ENCODE measurements at places on chromosomes 6 and 20. TPM values are rescaled to one million over a fixed set of nuclear protein-coding genes. Genes with fewer than 3 reads are reported as not detected.

- no peak for DNase-seq
These were observed 27.6 kb upstream of the SCAF8 start for GRCh38 chr6:154705471-154706113.

- DNase-seq = no peak
These were observed 82.3 kb downstream of the CEBPB start for GRCh38 chr20:50272724-50273446.

DNA sequence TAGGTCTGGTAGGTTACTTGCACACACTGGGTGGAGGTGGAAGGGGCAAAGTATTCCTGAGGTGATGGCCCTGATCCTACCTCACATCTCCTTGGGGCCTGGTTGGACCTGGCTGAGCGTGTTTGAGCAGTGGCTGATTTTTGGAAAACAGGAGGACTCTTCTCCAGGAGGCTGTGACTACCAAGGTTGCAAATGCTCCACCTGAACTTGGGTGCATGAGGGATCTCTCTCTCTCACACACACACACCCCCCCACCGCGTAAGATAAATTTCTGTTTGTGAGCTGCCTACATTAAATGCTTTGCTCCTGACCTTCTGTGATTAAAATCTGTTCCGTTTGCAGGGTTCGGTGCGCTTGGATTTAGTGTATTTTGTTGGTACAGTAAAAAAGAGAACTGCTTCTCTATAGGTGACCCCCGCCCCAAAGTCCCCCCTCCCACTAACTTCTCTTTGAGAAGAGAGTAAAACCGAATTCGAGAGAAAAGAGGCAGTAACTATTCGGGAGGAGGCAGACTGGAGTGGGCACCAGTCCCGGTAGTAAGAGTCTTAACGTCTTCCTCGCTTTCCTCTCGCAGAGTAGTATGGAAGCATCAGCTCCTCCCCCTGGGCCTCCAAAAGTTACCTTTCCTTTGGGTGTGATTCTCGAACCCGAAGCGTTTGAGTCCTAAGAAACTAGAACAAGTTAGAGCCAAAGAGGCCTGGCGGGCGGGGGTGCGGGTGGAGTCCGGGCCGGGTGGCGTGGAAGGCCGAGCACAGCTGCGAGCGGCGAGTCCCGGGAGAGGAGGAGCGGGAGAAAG is 585 bp upstream of the DSE start:
- no peak for DNase-seq

- DNase-seq = peak; percentile 63
These were observed 8.8 kb downstream of the RAET1L start for GRCh38 chr6:150016324-150017185.

GRCh38 chr6:75280131-75280855 is 4.3 kb downstream of the TMEM30A start:
- no peak for DNase-seq

- DNase-seq = no peak
These were observed 111.1 kb upstream of the MCHR2 start for GRCh38 chr6:100105138-100105537.

GRCh38 chr6:133705066-133705465 is 183.8 kb upstream of the TCF21 start:
- no peak for DNase-seq

DNA sequence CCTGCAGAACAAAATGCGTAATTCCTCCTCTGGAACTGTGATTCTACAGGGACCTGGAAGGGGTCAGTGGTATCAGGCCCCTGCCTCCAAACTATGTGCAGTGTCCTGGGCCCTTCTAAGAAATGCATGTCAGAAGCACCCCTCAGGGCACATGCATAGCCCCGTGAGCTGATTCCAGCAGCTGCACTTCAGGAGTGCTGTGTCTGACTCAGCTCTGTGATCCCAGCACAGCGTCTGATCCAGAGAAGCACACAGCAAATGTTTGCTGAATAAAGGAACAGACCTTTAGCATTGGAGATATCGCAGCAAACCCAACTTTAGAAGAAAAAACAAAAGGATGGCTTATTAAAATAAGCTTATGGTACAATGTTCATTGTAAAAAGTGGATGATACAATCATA is 15.8 kb upstream of the MAFB start:
- DNase-seq = no peak

- no peak for DNase-seq
These were observed 8.1 kb downstream of the BEND6 start for GRCh38 chr6:56963043-56963442.

DNA sequence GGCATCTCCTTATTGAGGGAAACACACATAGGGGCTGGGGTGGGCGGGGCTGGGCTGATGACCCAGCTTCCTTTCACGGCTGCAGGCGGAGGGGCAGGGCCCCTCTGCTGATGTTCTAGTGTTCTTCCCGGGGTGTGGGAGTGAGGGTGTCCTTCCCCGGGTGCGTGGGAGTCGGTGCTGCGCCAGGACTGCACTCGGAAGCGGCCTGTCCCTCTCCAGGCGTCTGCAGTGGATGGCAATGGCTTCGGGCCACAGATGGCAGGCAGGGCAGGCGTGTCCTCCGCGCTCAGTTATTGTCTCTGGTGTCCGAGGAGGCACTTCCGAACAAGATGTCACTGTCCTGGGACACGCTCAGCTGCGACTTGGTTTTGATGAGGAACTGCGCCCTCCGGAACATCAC is 19.2 kb downstream of the KCNG1 start:
- DNase-seq = no peak

GRCh38 chr6:42400061-42400760 is 51.5 kb downstream of the TRERF1 start:
- no peak for DNase-seq

GRCh38 chr20:63765082-63765873 is 25.7 kb downstream of the SLC2A4RG start:
- DNase-seq = no peak

DNA sequence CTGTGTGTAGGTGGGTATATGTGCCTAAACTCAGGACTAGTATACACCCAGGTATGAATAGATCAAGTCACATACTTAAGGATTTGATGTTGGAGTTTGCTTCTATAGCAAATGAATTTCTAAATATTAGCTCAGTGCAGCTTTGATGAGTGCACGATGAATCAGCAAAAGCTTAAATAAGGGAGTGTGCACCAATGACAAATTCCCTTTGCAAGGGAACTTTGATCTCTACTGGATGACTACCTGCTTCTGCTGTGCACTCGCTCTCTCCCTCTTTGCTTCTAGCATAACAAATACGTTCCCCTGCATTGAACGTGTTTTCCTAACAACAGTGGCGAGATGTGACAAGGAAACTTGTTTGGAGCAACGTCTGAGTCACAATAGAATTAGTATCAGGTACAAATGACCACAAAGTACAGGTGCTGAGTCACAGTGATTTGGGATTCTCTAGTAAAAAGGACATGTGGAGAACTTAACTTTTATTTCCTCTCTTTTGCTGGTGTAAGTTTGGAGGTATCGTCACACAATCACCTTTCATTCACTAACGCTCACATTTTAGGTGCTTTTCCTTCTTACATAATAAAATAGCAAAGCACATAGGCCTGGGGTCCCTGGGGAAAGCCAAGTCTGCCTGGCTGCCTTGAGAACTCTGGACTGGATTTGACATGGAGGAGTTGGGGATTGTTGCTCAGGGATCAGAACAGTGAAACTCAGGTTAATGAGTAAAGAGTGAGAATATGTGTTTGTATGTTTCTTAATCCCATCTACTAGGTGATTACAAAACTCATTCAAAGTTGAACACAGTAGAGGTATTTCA is 49.7 kb downstream of the KLHL31 start:
- no peak for DNase-seq

- no peak for DNase-seq
These were observed 318.0 kb downstream of the DOK5 start for GRCh38 chr20:54793291-54793992.

DNA sequence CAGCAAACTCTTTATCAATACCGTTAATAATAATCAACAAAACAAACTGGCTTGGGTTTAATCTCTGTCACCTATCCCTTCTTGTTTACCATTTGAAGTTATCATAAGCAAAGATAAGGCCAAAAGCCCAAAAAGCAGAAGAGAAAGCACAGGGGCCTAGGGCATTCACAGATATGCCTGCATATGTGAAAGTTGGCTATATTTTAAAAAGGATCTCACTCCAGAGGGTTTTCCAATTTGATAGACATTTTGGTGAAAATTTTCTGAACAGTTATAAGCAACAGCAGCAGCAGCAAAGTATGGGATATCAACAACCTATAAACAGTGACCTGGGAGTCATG is 101.1 kb downstream of the ATXN1 start:
- DNase-seq = no peak

GRCh38 chr6:3414327-3415081 is 42.3 kb downstream of the SLC22A23 start:
- no peak for DNase-seq

GRCh38 chr6:137084865-137085617 is 40.3 kb upstream of the IL20RA start:
- no peak for DNase-seq

DNA sequence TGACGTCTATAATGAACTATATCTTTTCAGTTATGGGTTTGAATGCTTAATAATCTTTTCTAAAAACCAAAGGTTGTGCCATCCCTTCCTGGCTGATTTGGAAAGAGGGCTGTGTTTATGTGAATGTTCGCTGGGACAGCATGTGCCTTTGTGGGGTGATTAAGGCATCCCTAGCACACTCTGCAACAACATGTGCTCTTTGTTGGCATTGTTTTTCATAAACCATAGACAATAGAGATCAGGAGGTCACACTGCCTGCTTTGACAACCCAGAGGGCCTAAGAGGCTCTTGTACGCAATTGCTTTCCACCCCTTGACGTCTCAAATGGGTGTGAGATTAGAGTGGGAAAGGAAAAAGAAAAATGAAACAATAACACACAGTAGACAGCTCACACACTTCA is 116.0 kb downstream of the LRRC1 start:
- no peak for DNase-seq

DNA sequence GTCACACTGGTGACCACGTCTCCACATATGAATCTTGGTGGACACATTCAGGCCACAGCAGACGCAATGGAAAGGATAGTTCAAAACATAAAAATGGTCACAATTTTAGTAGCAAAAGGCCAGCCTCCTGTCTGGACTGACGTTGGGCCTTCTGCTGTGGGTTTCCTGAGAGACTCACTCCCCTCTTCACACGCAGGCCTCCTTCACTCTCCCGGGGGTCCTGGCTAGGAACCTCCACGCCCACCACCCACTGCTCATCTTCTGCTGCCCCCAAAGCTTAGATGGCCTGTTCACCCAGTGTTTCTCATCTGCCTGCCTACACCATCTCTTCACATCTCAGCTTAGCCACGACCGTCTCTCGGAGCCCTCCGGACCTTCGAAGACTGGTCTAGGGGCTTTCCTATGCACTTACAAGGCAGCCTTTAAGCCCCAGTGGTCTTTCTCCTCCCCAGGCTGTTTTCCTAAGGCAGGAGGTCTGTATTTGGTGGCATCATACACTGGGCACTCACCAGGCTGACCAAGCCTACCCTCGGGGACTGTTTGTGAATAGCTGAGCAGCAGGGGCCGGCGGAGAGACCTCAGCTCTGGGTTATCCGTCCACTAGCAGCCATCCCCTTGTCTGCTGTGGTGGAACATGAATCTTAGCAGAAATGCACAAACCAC is 46.6 kb upstream of the AFDN start:
- no peak for DNase-seq

DNA sequence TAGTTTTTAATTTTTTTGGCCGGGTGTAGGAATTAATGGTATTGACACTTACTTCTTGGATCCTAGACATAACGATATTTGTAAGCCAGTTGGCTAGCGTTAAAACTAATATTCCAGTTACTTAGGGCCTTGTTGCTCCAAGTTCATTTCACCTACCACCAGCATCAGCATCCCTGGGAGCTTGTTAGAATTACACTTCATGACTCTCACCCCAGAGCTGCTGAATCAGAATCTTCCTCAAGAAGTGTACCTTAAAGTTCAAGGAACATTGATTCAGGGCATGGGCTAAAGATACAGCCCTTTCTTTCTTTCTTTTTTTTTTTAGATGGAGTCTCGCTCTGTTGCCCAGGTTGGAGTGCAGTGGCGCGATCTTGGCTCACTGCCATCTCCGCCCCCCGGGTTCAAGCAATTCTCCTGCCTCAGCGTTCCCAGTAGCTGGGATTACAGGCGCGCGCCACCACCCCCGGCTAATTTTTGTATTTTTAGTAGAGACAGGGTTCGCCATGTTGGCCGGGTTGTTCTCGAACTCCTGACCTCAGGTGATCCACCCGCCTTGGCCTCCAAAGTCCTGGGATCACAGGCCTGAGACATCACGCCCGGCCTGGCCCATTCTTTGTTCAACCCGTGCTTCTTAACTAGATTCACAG is 1.1 kb downstream of the SLX4IP start:
- no peak for DNase-seq

- no peak for DNase-seq
These were observed 10.0 kb upstream of the ARMC2 start for GRCh38 chr6:108838101-108838717.

GRCh38 chr6:110723017-110723416 is 92.3 kb downstream of the CDK19 start:
- no peak for DNase-seq

GRCh38 chr20:15675813-15676484 is 897.3 kb downstream of the KIF16B start:
- no peak for DNase-seq

- DNase-seq = peak; percentile 70
These were observed 2.4 kb downstream of the CSTL1 start for GRCh38 chr20:23441850-23442313.

GRCh38 chr6:17932330-17932852 is 55.0 kb downstream of the KIF13A start:
- no peak for DNase-seq

- no peak for DNase-seq
These were observed 258.8 kb downstream of the GMDS start for GRCh38 chr6:1986454-1987243.

Gene RGS17
- total RNA-seq = 2.4 TPM

Gene SERPINB1
- 29.9 TPM for total RNA-seq

Gene DEFB124
- total RNA-seq = not detected

Gene ANGPT4
- total RNA-seq = under 0.01 TPM

Gene PMEPA1
- 1.0 TPM for total RNA-seq

Gene COL19A1
- 8.7 TPM for total RNA-seq

Gene GNL1
- total RNA-seq = 46.4 TPM

Gene BIRC7
- total RNA-seq = 0.09 TPM

Gene MMP24
- 0.05 TPM for total RNA-seq

Gene HTR1E
- not detected for total RNA-seq

Gene NPEPL1
- 7.4 TPM for total RNA-seq

Gene HMGN4
- 110 TPM for total RNA-seq

Gene CYP24A1
- total RNA-seq = 0.38 TPM

Data from thymus (tissue), 14 donors.